ENCODE measurements at places on chromosomes 7 and 10.

- DNase-seq: peak; percentile 68
These were observed 581.3 kb downstream of the ATRNL1 start for GRCh38 chr10:115674496-115674895.

DNA sequence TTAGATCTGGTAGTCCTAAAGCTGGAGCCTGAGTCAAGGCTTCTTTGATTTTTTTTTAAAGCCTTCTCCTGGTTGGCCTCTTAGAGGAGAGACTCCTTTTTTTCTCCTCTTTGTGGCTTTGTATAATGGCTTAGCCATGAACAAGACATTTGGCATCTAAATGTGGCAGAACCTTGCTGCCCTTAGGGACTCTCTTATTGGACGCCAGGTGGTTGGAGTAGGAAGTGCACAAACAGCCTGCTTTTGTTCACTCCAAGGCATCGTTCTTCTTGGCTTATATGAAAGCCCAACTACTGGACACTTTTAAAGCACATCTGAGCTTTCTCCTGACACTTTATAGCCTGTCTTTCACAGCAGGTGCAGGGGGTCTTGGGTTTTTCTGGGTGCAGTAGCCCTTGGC, 25.0 kb downstream of the ZPBP start:
- DNase-seq: no peak

DNA sequence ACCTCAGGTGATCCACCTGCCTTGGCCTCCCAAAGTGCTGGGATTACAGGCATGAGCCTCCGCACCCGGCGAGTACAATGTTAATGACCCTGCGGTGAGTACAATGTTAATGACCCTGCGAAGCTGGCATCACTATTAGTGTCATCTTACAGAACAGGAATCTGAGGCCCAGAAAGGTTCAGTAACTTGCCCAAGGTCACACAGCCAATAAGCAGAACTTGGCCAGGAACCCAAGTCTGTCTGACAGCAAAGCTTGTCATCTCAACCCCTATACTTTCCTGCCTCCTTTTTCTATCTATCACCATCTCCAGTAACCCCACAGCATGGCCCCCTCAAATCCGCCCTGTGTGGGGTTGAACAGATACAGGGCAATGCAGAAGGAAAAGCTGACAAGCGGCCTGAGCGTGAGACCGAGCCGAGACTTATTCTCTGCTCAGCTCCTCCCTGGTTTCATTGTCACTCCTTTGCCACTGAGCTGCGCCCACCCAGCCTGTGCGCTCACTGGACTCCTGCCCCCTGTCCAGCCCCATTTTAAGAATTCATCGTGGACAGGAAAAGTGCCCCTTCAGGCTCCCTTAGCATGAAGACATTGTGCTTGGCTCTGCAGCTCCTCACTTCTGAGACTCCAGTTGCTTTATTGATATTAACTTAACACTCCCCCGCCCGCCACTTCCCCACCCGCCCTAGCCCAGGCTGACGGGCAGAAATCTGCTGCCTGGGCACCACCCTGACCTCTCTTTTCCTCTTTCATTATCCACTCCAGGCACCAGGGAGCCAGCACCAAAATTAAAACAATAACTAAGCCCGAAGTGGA, 58.1 kb upstream of the LBX1 start:
- DNase-seq: no peak

DNA sequence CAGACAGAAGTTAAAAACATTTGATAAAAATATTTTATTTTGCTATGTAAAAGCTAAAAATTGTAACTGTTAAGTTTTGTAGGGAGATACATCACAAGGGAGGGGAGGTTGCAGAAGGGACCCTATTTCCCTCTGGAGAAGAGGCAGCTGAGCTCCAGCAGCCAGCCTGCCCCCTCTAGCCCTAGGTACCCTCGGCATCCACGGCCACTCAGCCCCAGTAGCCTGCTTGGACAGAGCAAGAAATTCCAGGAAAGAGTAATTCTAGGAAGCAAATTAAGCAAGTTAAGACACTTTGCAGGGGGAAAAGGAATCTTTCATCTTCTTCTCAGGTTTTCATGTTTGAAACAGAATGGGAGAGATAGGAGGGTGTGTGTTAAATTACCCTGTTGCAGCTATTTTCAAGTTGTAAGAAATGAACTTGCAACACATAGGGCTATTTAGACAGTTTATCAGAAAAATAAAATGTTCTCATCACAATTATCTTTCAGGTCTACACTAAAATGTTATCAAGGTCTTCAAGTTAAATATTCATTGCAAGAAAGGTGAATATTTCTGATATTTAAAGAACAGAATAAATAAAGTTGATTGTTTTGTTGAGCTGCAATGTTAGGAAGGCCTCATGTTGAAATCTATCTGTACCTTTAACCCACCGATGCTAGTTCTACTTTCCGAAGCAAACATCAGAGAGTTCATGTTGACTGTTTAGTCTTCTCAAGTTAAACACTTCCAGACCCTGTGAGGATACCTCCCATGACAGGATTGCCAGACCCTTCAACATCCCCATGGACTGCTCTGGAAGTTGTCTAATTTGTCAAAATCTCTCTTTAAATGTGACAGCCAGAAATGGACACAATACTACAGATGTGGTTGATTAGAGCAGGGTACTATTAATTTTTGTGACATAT, 5.5 kb downstream of the SGCE start:
- DNase-seq: no peak

- no peak for DNase-seq
These were observed 195.2 kb downstream of the TMEM26 start for GRCh38 chr10:61257956-61258496.
